SJCRH30 (cell line): ENCODE measurements at places on chromosomes 11 and 22.

- H3K4me1 ChIP-seq: no peaks in the 10 kb centered on the region; the same call in 1 of the 2 replicates
- H3K27me3 ChIP-seq: no peaks in the 10 kb centered on the region
- H3K36me3 ChIP-seq: no peaks in the 10 kb centered on the region
- H3K4me3 ChIP-seq: no peak overlapping the region
- no peak overlapping the region for H3K27ac ChIP-seq
These were observed 3.6 kb upstream of the CCDC81 start for GRCh38 chr11:86370922-86371594.

DNA sequence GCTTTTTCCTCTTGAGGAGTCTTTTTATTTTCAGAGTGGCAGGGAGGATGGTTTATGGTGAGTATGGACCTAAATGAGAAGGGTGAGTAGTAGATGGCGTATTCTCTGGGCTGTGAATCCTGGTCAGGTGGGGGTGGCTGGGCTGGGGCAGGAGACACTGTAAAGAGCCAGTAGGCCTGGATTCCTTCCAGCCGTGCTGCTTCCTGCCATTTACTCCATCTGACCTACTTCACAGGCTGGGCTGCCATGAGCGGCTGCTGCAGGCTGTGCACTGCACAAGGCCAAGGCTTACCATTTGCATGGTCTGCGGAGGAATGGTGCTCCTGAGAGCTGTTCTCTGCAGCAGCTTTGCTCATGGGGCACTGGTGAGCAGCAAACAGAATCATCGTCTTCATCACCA is 297.6 kb downstream of the KIRREL3 start:
- no peak overlapping the region for H3K27ac ChIP-seq
- DNase-seq: no peak
- H3K27me3 ChIP-seq: no peaks in the 10 kb centered on the region
- H3K4me3 ChIP-seq: no peak overlapping the region
- no peaks in the 10 kb centered on the region for H3K36me3 ChIP-seq

GRCh38 chr11:119858288-119858687 is 129.3 kb upstream of the NECTIN1 start:
- H3K27me3 ChIP-seq: no peaks in the 10 kb centered on the region
- DNase-seq: no peak
- no peaks in the 10 kb centered on the region for H3K4me1 ChIP-seq
- no peak overlapping the region for H3K27ac ChIP-seq

DNA sequence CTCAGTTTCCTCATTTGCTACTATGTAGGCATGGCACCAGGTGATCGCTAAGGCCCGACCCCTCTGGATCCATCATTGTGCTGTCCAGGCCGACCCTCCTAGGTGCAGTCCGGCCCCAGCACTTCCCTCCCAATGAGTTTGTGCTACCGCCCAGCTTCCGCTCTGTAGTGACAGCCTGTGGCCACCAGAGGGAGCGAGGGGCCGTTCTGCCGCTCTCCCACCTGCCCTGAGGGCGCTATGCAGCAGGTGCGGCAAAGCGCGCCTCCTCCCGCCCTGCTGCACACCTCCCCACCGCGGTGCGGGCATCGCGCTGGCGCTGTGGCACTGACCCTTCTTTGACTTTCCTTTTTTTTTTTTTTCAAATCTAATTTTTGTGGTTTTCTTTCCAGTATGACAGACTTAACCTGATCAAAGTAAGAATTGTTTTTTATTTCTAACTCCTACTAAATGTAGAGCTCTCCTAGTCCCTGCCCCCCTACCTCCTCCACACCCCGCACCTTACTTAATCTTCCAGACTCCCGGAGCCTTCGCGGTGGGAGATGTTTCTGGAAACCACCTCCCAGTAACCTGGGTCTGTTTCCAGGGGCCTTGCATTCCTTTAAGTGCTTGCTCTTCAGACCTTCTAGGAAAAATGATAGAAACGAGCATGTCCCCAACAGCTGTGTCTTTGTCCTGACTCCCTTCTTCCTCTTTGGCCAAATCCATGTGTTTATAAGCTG is 73.7 kb downstream of the SCN3B start:
- no peak overlapping the region for H3K27ac ChIP-seq
- H3K4me1 ChIP-seq: peaks cover 14% of the 10 kb centered on the region
- peak; percentile 30 for DNase-seq
- H3K4me3 ChIP-seq: no peak overlapping the region

GRCh38 chr11:45390407-45390806 is 104.3 kb upstream of the SYT13 start:
- H3K27me3 ChIP-seq: peaks cover 46% of the 10 kb centered on the region
- no peak overlapping the region for H3K4me3 ChIP-seq
- H3K27ac ChIP-seq: no peak overlapping the region
- DNase-seq: no peak
- H3K36me3 ChIP-seq: no peaks in the 10 kb centered on the region

DNA sequence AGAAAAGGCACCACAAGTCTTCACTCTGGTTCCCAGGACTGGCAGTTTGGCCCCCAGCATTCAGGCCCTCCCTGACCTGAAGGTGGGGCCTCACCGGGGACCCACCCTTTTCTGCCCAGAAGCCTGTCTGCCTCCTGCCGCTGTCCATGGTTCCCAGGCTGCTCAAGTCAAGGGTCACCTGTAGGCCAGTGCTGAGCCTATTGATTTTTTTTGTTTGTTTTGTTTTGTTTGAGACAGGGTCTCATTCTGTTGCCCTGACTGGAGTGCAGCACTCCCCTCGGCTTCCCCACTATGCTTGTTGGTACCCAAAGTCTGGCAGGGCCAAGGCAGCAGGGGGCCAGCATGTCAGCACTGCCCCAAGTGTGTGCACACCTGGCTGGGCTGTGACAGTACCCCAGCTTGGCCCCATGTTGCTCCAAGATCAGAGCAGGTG is 11.0 kb upstream of the MED17 start:
- H3K27ac ChIP-seq: no peak overlapping the region
- no peaks in the 10 kb centered on the region for H3K27me3 ChIP-seq
- no peaks in the 10 kb centered on the region for H3K36me3 ChIP-seq
- DNase-seq: no peak
- no peak overlapping the region for H3K4me3 ChIP-seq
- H3K4me1 ChIP-seq: no peaks in the 10 kb centered on the region

DNA sequence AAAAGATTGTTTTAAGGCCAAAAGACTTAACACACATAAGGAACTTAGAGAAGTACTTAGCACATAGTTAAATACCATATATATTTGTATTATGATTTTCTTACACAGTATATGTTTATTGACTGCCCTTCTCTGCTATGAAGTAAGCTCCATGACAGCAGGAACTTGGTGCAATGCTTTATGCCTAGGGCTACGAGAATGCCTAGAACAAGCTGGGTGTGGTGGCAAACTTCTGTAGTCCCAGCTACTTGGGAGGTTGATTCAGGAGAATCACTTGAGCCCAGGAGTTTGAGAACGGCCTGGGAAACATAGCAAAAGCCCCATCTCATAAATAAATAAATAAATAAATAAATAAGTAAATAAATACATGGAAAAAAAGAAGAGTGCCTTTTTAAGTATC is 1.9 kb downstream of the SLC5A12 start:
- no peak for DNase-seq
- no peaks in the 10 kb centered on the region for H3K36me3 ChIP-seq
- H3K4me1 ChIP-seq: peaks cover 4% of the 10 kb centered on the region; the same call in 1 of the 2 replicates
- no peak overlapping the region for H3K4me3 ChIP-seq
- H3K27ac ChIP-seq: no peak overlapping the region
- no peaks in the 10 kb centered on the region for H3K27me3 ChIP-seq

- no peaks in the 10 kb centered on the region for H3K27me3 ChIP-seq
- no peaks in the 10 kb centered on the region for H3K36me3 ChIP-seq
- H3K27ac ChIP-seq: no peak overlapping the region
- H3K4me3 ChIP-seq: no peak overlapping the region
- H3K4me1 ChIP-seq: no peaks in the 10 kb centered on the region
These were observed 945.7 kb downstream of the DLG2 start for GRCh38 chr11:84681456-84681855.

GRCh38 chr11:38937709-38938108 is 2339.7 kb upstream of the RAG2 start:
- H3K27ac ChIP-seq: no peak overlapping the region
- H3K36me3 ChIP-seq: no peaks in the 10 kb centered on the region
- no peak for DNase-seq
- H3K4me1 ChIP-seq: peaks cover 4% of the 10 kb centered on the region; the same call in 1 of the 2 replicates

DNA sequence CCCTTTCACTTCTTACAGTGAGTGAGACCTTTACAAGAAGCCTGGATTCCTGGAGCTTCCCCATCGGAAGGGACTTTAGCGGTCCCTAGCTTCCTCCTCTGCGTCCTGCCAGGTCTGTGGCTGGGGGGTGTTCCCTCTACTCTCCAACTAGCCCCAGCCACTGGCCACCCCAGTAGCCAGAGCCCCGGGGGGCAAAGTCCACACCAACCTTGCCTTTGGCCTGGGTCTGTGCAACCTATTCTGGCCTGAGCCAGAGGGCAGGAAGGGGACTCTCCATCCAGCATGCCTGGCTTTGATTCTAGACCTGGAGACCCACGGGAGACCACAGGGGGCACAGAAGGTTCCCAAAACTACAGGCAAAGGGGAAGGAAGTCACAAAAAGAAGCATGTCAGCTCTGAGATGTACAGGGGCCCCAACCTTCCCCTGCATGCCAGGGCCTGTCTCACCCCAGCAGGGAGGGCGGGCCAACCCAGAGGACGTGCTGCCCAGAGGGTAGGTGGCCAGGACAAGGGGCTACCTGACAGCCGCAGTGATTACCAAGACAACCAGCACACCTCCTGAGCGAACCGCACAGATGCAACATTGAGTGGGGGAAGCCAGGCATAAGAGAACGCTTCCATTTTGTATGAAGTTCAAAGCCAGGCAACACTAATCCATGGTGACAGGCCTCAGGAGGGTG is 52.4 kb downstream of the DSCAML1 start:
- no peak for DNase-seq
- H3K36me3 ChIP-seq: no peaks in the 10 kb centered on the region
- no peak overlapping the region for H3K4me3 ChIP-seq
- H3K4me1 ChIP-seq: no peaks in the 10 kb centered on the region
- H3K27ac ChIP-seq: no peak overlapping the region
- no peaks in the 10 kb centered on the region for H3K27me3 ChIP-seq

GRCh38 chr11:85154294-85154693 is 472.9 kb downstream of the DLG2 start:
- DNase-seq: no peak
- H3K4me1 ChIP-seq: no peaks in the 10 kb centered on the region
- H3K27me3 ChIP-seq: no peaks in the 10 kb centered on the region

DNA sequence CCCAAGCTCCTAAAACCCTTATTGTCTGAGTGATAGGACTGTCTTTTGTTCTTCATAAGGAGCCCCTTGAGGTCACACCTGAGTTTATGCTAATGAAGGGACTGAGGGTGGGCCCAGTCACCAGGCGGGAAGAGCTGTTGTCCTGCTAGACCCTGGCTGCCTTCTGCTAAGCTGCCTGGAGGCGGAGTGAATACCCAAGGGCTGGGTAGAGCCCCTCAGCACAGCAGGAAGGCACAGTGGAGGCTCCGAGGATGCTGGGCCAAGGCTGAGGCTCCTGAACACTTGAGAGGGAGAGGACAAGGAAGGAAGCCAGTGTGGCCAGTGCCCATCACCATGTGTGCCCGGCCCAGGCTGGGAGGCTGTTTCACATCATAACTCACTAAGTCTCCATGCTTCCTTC is 4.8 kb upstream of the PHF21B start:
- no peaks in the 10 kb centered on the region for H3K36me3 ChIP-seq
- H3K4me1 ChIP-seq: no peaks in the 10 kb centered on the region
- DNase-seq: no peak
- no peak overlapping the region for H3K4me3 ChIP-seq
- H3K27me3 ChIP-seq: no peaks in the 10 kb centered on the region

DNA sequence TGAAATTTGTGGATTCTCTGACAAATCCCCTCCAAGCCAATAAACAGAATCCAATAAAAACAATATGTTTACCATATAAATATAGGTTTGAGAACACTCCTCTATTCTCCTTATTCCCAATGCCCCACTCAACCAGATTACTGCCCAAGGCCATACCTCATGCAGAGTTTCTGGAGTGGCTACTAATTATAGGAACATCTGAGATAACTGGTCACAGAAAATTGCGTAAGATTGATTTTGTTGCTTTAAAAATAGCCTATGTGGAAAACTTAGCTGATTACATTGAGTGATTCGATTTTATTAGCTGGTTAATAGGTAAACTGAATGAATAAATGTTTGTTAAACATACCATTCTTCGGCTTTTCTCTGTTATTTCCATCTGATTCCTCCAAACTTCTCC is 48.0 kb downstream of the ME3 start:
- H3K27ac ChIP-seq: no peak overlapping the region
- H3K27me3 ChIP-seq: no peaks in the 10 kb centered on the region
- no peak for DNase-seq
- no peaks in the 10 kb centered on the region for H3K4me1 ChIP-seq

- H3K27ac ChIP-seq: no peak overlapping the region
- H3K36me3 ChIP-seq: peaks cover 5% of the 10 kb centered on the region
- no peaks in the 10 kb centered on the region for H3K27me3 ChIP-seq
- peaks cover 13% of the 10 kb centered on the region for H3K4me1 ChIP-seq
These were observed 2.6 kb downstream of the BET1L start for GRCh38 chr11:204587-205109.

DNA sequence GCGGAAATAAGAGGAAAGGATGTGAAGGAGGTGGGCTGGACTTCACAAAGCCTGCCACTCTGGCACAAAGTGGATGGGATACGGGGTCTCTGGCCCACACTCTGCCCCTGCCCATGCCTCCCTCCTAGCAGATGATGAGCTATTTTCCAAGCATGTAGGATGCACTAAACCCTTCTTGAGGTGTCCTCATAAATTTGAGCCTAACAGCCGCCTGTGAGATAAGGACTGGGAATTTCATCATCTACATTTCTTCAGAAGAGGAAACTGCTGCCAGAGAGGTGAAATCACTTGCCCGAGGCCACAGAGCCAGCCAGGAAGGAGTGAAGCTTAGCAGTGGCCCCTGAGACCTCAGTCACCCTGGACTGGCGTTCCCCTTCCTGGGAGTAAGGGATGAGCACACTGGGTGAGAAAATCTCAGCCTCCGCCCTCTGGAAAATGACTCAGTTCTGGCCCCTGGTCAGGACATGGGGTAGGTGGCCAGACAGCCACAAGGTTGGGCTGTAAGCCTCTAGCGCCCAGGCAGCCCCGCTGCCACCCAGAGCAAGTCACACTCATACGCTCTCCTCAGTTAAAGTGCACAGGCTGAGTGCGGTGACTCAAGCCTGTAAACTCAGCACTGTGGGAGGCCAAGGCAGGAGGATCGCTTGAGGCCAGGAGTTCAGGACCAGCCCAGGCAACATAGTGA is 27.9 kb downstream of the MB start:
- H3K27me3 ChIP-seq: no peaks in the 10 kb centered on the region
- peaks cover 46% of the 10 kb centered on the region for H3K4me1 ChIP-seq
- H3K36me3 ChIP-seq: no peaks in the 10 kb centered on the region
- no peak overlapping the region for H3K4me3 ChIP-seq
- H3K27ac ChIP-seq: no peak overlapping the region; the same call in 1 of the 2 replicates

DNA sequence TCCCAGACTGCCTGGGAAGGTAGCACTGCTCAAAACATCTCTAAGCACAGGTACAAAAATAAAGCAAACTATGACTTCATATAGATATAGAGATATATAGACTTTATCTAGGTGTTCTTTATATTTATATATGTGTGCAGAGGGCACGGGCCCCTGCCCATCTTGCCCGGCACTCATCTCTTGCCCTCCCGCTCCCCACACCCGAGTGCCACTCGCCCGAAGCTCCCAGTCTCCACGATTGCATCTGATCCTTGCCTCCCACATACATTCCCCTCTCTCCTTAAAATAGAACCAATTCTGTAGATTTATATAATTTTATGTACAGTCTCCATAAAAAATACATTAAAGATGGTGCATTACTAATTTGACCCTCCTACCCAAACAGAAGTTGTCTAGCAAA is 55.5 kb downstream of the IGSF9B start:
- no peaks in the 10 kb centered on the region for H3K4me1 ChIP-seq
- no peaks in the 10 kb centered on the region for H3K27me3 ChIP-seq
- no peak overlapping the region for H3K27ac ChIP-seq
- no peaks in the 10 kb centered on the region for H3K36me3 ChIP-seq
- DNase-seq: no peak
